ENCODE measurements at places on chromosomes 7 and 10.

- DNase-seq, result no peak
These were observed 85.1 kb downstream of the POU6F2 start for GRCh38 chr7:39062811-39063210.

GRCh38 chr7:44306606-44307005, 18.8 kb downstream of the CAMK2B start:
- DNase-seq, result no peak

GRCh38 chr10:124693396-124693795, 50.8 kb downstream of the FAM53B start:
- DNase-seq, result no peak

GRCh38 chr10:68096913-68097516, 12.3 kb upstream of the MYPN start:
- no peak for DNase-seq

DNA sequence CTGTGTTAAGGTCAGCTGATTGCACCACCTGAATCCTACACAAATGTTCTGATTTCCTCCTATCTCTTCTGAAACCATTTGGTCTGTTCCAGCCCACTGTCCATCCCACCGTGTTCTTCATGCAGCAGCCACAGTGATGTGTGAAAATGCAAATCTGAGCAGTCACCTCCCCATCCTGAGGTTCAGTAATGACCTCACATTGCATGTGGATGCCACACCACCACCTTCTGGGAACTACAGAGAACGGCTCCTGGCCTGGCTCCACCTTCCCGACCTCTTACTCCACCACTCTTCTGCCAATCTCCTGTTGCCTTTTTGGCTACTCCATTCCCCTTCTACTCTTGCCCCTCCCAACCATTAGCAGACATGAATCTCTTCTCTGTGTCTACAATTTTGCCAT, 244.4 kb downstream of the TNS3 start:
- no peak for DNase-seq

DNA sequence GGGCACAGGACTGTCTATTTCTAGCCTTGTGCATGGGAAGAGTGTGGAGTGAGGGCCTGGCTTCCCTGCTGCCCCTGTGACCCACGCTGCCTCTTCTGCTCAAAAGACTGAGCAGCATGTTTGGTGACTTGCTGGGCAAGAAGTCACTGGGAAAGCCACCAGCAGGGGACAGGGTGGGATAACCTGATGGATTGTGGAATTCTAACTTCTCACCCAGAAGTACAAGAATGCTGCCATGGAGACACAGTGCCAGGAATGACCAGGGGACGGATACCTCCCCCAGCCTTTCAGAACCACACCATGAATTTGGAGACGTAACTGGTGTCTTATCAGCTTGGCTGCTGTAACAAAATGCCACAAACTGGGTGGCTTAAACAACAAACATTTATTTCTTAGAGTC, 28.4 kb downstream of the GALNTL5 start:
- no peak for DNase-seq

GRCh38 chr7:34064519-34065158, 159.3 kb downstream of the BMPER start:
- DNase-seq, result no peak

DNA sequence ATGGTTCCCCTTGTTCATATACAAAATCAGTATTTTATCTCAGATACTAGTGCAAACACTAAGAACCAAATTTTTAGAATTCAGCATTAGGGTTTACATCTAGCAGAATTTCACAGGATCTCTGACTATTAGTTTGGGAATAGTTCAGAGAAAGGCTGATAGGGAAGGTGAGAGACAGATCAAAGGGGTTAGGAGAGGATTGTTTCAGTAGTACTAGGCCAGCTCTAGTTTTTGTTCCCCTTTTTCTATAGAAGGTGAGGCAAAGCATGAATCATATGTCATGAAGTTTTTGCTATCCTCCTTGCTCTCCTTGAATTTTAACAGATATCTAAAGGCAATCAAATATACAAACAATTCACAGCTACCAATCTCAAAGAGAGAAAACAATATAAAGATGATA, 26.1 kb upstream of the CTNNA3 start:
- DNase-seq, result no peak

DNA sequence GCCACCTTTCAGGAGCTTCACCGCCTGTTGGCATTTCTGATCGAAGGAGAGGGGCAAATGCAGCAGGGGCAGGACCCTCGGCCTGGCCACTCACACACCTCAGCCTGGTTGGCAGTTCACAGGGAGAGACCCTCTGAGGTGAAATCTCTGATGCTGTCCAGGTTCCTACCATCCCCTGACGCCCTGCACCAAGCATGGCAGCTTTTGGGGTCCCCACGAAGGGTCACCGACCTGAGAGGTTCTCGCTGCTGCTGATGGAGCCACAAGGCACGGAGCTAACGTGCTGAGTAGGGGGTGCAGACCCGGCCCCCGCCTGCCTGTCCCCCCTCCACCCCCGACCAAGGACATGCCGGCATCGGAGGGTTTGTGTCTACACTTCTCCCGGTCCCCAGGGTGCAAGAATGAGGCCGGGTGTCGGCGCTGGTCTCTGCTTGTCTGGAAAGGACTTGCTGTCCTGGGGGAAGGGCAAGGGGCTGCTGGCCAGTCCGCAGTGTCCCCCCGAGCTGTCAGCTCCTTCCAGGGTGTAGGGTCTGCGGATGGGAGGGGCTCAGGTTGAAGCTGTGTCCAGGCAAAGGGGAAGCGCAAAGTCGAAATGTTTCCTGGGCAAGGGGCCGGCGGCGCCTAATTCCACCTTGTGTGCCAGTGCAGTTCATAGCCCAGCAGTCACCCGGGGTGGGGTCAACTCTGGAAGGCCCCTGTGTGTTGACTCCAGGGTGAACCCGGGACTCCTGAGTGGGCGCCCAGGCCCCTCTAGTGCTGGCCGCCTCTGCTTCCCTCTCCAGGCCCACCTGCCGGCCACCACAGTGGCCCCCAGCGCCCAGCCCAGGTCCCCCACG, 132.6 kb downstream of the DNAJB6 start:
- DNase-seq, result no peak

- no peak for DNase-seq
These were observed 62.0 kb downstream of the BBS9 start for GRCh38 chr7:33191340-33191739.

All from Right ventricle myocardium inferior (tissue), 1 donor.